ENCODE measurements at places on chromosomes 1 and 21.

DNA sequence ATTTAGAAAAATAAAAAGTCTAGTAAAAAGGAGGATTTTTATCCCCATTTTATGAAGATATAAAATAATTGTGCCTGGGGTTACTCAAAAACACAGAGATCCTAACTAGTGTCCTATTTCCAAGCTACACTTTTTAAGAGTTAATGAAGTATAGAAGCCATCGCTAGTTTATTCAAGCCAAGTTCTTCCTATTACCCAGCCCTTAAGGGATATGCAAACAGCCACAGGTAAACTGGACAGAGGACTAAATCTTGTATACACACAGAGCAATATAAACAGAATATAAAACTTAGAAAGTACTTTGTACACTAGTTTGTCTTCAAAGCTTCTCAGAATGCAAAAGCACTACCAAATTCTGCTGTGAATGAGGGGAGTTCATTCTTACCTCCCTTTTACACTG lies 111.1 kb downstream of the RERE start:
- DNase-seq: no peak

DNA sequence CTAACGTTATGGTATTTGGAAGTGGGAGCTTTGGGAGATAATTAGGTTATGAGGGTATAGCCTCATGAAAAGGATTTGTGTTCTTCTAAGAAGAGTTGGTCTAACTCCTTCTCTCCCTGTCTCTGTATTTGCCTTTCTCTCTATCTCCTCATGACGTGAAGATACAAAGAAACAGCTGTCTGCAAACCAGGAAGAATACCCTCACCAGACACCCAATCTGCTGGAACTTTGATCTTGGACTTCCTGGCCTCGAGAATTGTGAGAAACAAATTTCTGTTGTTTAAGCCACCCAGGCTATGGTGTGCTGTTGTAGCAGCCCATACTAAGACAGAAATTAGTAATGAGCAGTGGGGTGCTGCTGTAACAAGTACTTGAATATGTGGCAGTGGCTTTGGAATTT lies 16.1 kb downstream of the C1orf141 start:
- no peak for DNase-seq

DNA sequence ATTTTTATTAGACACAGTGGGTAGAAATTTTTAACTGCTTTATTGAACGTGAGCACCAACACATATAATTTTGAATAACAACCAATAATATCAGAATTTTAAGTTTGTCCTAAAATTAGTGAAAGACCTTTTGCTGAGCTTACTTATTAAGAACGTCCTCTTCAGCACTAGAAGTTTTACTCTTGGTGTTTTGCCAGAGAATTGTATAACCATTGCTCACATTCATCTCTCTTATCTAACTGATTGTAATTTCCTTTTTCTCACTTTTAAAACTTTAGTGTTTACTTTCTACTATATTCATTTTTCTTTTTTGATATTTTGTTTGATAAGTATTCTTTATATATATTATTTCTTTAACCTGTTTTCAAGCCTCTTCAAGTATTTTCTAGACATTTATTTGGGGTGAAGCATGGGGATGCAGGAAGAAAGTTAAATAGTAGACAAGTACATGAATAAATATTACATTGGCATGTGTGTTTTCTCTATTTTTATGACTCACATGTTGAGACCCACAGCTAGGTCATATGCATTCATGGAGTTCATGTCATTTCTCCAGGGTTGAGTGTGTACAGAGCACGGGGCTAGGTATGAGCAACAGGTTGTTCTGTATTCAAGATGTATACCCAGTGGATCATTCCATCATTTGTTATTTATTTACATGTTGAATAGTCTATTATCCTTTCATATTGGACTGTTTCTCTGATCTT lies 90.6 kb downstream of the ATP6V1G3 start:
- DNase-seq: no peak

DNA sequence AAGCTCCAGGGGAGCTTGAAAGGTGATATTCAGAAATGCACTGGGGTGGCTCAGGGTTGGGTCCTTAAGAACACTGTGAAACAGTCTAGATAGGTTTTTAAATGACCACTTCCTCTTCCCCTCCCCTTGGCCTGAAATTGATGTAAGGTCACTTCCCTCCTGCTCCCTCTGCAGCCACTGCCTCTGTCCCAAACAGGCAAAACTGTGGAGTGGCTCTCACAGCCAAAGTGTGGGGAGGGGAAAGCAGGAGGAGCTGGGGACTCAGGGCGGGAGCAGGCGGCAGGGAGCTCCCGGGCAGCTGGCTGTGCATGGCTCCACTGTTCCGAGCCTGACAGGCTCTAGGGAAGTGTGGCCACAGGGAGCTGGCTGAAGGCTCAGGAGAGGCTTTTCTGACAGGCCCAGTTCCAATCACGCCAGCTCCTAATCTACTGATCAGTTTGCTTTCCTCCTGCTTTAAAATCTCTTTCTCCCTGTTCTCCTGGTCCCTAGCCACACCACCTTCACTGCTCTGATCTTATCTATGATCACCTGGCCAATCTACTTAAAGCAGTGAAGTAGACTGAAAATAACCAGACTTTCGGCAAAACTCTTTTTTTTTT lies 5.1 kb upstream of the CSRP1 start:
- no peak for DNase-seq

GRCh38 chr21:43324596-43324995 lies 102.3 kb downstream of the SIK1 start:
- no peak for DNase-seq

GRCh38 chr1:233015965-233016364 lies 65.6 kb downstream of the NTPCR start:
- DNase-seq: no peak

DNA sequence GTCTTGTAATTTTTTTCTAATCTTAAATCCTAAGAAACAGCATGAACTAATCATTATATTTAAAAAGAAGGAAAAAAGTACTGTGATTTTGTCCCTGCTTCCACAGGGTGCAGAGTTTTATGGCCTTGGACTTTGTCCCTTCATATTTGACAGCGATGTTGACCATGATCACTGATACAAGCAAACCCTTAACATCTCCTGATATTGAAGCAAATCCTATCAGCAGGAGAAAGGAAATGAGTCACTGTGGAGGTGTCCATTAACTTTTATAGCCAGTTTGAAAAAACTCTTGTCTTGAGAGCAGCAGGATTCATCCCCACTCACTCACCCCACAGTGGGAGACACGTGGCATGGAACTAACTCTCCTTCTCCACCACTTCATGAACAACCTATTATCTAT lies 5.1 kb upstream of the REG4 start:
- DNase-seq: no peak

GRCh38 chr1:33515112-33515511 lies 42.7 kb downstream of the ZSCAN20 start:
- no peak for DNase-seq

- DNase-seq: no peak
These were observed 5.7 kb downstream of the URB1 start for GRCh38 chr21:32387151-32387550.

GRCh38 chr1:212234431-212235395 lies 50.5 kb upstream of the PPP2R5A start:
- DNase-seq: no peak

DNA sequence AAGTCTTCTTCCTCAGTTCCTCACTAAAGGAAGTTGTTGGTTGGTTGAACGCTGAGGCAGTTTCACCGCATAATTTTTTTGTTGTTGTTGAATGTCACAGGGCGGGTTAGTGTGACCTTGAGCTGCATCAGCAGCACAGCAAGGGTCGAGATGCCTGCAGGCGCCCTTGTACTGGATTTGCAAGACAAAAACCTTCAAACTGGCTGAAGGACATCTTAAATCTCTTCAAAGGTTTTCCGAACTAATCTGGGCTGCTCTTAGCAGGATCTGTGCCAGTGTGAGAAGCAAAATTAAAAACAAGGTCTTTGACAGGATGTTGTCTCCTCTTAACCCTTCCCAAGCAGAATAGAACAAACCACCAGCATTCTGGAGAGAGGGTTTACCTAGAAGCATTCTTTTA lies 59.4 kb downstream of the NRIP1 start:
- no peak for DNase-seq

GRCh38 chr21:33770542-33770941 lies 128.2 kb downstream of the ITSN1 start:
- no peak for DNase-seq

DNA sequence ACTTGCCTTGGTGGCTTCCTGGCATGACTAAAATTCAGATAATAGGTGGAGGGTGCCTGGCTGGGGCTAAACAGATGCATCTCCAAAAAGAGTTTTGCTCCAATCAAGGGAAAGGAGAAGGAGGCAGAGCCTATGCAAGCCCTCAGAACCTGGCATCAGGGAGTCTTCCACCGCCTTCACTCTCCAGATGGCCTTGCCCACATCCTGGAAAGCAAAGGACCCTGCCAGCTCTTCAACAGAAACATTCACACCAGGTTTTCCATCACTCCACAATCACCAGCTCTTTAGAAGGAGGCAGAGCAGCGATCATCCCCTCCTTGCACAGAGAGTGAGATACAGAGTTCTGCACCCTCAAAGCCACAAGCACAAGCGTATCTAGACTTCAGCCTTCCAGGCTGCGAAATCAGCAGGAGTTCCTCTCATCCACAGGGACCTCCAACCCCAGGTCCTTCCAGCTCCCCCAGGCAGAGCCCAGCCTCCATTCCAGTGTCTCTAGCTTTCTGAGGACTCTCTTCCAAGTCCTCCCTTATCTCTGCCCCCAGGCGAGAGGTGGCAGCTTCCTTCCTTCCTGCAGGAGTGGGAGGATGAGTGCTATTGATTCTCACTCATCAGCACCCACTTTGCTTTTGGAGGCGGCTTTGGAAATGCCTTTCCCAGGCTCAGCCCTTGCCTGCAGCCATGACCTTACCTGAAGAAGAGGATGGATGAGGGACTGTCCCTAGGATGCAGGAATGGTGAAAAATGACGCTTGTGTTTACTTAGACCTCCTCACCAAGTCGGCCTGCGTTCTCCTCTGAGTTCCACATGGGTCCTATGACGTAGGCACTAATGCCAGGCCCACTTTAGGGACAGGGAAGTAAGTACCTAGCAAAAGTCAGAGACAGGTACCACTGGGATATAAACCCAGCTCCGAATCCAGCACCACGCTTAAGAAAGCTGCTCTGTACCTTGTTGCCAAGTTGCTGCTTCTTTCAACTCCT lies 75.4 kb downstream of the RIPK4 start:
- DNase-seq: no peak

Data from effector memory CD4-positive, alpha-beta T cell (primary cell).